A172 (cell line): ENCODE measurements at places on chromosomes 6 and 20.

DNA sequence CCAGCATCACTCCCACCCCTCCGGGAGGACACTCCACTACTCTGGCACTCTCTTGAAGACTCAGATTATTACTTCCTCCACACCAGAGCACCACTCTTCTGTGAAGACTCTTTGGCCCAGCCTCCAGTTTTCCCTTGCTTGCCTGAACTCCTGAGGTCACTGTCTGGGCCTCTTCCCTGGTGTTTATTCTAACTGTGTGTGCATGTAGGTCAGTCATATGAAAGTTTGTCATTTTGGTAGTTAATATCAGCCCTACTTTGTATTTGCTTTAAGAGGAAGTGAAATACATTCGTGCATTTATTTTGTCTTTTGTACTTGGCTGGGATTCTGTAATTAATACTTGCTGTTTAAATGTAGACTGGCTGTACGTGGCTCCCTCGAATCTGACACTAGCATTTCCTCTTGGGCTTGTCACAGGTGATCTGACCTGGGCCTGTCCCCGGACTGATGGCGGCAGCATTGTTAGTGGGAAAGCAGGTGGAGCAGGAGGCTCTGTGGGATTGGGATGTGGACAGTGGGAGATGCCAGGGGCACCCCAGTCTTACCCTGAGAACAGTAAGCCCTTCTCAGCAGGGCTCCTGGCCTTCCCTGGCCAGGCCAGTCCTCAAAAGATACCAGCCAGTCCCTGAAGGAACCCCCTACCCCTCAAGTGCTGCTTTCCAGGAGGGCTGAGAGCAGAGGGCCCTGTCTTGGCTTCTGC, 350.5 kb downstream of the CDC5L start:
- no peak for DNase-seq

GRCh38 chr6:1872649-1873131, 263.0 kb downstream of the FOXC1 start:
- DNase-seq, result peak; percentile 66

DNA sequence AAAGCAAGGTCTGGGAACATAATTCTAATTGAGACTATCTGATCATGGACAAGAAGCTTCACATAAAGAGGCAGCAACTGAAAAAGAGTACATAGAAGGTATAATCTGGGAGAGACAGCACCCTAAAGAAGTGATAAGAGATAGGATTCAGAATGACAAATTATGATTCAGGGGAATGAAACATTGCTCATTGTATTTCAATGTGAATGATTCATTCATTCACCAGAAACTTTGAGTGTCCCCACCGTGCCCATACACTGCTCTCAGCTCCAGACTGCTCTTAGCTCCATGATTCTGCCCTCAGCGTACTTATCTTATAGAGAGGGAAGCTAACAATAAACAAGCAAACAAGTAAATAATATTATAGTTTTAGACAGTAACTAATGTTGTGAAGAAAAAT, 329.3 kb upstream of the IRAK1BP1 start:
- DNase-seq, result peak; percentile 25

- no peak for DNase-seq
These were observed 859.4 kb downstream of the MAFB start for GRCh38 chr20:39829661-39830060.

DNA sequence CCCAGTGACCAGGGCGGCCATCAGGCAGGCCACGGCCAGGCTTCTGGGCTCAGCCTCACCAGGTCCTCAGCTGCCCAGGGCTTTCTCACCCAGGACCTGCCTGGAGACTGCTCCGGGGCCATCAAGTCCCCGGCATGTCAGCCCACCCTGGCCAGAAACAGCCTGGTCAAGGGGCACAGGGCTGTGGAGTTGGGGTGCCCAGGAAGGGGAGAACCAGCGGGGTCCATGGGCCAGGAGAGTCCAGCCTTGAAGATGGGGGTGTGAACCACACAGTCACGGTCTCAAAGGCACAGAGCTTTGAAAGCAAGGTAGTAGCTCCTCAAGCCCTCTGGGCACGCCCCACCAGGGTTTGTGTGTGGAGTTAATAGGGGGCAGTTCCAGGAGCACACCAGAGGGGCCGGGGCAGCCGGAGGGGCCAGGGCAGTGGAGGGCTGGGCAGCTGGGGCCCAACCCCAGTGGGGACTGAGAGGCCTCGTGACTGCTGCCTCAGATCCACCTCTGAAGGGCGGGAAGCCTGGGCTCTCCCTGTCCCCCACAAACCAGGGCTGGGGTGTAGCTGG, 48.0 kb upstream of the BHLHE23 start:
- no peak for DNase-seq

GRCh38 chr6:53582963-53583362, 38.1 kb upstream of the GCLC start:
- no peak for DNase-seq

GRCh38 chr6:163661272-163661671, 246.8 kb downstream of the QKI start:
- no peak for DNase-seq

- DNase-seq, result no peak
These were observed 6.7 kb downstream of the GPR31 start for GRCh38 chr6:167150941-167151549.

DNA sequence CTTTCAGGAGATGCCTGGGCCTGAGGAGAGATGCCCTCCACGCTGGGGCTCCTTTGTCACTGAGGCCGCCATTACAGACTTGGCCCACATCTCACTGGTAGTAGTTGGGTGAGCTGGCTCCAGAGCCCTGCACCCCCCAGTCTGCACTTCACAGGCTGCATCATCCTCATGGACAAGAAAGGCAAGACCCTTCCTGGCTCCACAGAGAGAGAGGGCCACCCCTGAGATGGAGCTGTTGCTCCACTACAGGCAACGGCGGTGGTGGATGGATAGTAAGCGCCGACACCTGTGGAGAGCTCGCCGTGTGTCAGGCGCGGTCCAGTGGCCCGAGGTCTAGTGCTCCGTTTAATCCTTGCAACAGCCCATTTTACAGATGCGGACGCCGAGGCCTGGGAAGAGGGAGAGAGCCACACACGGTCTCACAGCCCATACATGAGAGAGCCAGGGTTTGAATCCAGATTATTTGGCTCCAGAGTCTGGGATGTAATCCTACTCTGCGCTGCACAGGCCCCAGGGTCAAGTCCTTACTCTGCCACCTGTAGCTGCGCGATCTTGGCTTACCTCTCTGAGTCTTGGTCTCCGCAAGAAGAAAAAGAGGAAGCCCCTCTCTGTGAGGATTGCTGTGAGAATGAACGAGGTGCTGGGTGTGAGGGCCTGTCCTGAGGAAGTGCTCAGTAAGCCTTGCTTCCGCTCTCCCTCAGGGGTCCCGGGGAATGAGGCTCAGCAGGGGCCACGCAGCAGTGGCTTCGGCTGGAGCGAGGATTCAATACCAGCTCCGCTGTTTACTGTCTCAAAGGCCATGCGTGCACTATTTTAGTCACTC, 34.5 kb downstream of the SPDEF start:
- DNase-seq, result no peak

DNA sequence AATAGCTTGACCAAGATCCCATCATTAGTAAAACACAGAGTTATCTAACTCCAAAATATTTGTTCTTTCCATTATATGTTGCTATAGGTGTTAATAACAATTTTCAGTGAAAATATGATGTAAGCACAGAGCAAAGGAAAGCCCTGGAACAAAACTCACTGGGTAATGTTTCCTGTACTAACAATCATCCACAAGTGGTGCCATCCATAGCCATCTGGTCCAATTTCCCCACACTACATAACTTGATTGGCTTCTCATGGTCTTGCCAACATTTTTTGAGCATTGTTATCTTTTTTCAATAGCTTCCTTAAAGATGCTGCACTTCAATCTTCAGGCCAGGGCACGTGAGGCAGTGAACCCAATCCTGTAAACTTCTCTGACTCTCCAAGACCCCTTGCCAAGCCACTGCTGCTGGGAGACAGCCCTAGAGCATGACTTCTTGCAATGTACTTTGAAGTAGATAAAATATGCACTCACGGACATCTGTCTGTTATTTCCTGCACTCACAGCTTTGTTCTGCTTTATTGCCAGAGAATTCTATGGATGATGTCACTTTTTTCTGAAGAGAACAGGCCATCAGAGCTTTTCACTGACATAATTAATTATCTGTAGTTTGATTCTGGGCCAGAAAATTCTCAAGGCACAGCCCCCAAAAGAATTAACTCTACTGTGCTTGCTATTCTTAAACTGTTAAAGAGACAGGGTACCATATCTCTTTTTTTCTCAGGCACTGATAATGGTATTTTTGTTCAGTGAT, 97.5 kb upstream of the TMEM30A start:
- DNase-seq, result no peak

DNA sequence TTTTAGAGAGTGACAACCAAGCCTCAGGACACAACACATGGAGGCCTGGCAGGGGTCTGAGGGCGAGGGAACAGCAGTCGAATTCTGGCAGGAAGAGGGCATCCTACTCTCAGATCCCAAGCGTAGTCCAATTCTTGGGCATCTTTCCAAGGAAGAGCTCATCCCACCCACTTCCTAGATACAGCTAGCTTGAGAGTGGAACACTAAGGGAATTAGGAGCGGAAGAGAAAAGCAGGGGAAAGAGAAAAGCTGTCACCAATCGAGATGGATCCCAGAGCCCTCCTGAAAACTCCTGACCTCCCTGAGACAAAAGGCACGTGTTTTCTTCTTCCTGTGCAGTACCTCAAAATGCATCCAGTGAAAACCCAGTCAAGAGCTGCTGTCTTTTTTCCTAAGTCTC, 67.1 kb downstream of the GFOD1 start:
- no peak for DNase-seq

DNA sequence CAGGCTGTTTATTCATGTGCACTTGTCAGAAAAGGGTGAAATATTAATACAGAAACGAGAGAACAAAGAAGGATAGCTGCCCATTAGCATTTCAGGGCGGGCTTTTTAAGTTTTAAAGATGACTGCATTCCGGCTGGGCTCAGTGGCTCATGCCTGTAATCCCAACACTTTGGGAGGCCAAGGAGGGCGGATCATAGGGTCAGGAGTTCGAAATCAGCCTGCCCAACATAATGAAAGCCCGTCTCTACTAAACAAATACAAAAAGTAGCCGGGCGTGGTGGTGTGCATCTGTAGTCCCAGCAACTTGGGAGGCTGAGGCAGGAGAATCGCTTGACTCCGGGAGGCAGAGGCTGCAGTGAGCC, 130.5 kb downstream of the HFE start:
- no peak for DNase-seq

DNA sequence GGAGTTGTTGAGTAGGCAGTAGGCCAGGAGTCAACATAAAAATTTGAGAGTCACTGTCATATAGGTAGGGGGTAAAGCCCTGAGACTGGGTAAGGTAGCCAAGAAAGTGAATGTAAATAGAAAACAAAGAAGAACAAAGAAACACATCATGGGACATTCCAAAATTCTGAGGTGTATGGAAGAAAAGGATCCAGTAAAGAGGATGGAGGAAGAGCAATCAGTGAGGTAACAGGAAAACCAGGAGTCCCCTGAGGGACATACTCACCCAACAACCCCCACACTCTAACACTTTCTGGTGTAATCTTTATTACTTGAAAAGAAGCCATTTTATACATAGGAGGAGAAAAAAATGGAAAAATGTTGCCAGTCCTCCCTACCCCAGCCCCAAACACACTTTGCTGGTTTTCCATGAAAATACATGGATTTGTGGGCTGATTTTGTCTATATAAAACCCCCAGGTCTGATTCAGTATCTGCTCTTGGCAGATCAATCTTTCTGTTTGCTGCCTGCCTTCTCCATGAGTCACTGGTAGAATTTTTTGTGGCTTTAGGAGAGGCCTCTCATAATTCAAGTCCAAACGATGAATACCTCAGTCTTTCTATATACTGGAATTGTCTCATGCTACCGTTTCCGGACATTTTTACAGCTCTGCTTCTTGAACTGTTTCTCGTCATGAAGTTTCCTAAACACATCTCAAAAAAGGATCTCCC, 271.4 kb upstream of the MAN1A1 start:
- peak; percentile 85 for DNase-seq

GRCh38 chr6:100475554-100476320, 11.0 kb upstream of the SIM1 start:
- peak; percentile 41 for DNase-seq

DNA sequence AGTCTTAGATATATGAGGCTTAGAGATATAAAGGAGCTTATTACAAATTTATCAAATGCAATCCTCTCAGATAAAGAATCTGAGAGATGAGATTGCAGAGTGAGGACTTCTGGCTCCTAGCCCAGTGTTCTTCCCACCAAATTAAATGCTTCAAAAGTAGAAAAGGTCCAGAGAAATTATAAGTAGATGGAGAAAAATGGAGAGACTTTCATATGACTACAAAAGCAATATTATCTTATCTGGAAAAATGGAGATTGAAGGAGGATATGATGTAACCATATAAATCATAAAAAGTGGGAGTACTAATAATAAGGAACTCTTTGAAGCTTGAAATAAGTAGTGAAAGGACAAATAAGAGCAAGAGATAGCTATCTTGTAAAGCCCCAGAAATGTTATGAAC, 2.8 kb downstream of the KCTD20 start:
- DNase-seq, result no peak

GRCh38 chr20:35697696-35698297, 1.4 kb downstream of the NFS1 start:
- DNase-seq, result no peak

DNA sequence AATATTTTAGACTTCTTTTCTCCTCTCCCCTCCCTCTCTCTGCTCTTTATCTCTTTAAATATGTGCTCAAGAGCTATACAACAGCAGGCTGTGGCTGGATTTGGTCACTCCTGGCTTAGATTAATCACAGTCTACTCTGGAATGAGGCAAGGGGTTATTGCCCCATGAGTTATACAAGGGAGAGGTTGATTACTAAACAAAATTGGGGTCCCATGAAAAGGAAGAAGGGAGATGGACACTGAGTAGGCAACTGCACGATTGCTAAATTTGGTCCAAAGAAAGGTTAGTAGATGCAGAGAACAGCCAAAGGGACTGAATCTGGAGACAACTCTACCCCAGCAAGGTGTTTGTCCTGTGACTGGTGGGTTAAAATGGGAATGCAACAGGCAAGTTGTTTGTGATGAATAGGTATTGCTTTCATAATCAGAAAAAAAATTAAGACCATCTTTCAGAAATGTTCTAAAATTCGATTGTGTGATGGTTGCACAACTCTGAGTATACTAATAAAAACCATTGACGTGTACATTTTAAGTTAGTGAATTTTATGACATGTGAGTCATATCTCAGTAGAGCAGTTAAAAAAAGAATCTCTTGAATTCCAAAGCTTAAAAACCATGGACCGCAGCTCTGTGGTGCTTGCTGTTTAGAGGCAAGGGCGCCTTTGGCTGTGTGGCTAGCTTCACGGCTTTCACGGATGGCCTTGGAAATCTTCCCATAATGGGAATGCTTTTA, 57.1 kb downstream of the KIZ start:
- peak; percentile 84 for DNase-seq

GRCh38 chr6:167825332-167826229, 1.1 kb upstream of the AFDN start:
- DNase-seq, result peak; percentile 9

GRCh38 chr20:19934792-19935491, 82.2 kb upstream of the NAA20 start:
- DNase-seq, result no peak

DNA sequence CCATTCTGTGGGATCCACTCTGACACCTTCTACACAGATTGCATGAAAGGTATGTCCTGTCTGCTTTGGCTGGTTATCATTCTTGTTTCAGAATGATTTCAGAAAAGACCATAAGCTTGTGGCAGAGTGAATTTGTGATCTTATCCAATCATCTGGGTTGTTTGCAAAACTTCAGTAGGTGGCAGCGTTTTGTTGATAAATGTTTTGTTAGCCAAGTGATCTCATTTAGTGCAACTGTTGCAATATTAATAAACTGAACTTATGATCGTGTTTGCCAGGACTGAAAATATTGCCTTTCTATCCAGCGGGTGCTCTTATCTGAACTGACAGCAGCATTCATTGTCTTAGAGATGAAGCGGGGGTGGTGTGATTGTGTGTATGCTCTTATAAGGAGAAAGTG, 613.2 kb upstream of the NOX3 start:
- no peak for DNase-seq
